ENCODE measurements at places on chromosomes 7 and 10.
A peak's percentile ranks its signal among the peaks of the same experiment; 100 is the strongest.

DNA sequence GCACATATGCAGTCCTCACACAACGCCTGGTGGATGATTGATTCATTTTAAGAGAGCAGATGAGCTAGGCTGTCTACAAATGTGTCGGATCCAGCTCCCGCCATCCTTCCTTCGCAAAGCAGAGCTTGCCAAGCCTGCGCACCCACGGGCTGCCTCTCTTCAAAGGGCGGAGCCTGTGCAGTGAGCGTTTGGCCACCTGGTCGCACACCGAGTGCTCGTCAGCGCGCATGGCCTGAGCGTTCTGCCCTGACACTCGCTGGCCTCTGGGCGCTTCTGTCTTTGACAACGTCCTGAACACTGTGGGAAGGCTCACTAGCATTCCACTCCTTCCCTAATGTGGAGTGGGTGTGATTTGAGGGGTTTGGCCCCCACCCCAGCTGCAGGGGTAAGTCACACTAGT lies 47.1 kb upstream of the TMEM72 start:
- peak; percentile 12 for DNase-seq

DNA sequence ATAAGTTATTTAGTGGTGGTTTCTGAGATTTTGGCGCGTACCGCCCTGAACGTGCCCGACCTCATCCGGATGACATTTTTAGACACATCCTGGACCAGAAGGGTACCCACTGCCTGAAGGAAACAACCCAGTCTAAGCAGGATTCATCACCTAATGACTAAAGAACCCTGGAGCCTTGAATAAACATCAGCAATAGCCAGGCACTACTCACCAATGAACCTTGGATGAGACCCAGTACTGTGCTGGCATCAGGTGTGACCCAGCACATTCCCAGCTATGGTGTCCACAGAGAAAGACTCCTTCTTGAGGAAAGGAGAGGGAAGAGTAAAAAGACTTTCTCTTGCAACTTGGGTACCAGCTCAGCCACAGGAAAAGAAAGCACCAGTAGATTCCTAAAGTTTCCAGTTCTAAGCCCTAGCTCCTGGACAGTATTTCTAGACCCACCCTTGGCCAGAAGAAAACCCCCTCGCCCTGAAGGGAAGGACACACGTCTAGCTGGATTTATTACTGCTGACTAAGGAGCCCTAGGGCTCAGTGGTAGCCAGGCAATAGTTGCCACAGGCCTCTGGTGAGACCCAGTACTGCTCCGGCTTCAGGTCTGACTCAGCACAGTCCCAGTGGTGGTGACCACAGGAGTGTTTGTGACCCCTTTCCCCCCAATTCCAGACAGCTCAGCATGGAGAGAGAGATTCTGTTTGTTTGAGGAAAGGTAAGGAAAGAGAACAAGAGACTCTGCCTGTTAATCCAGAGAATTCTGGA lies 32.5 kb downstream of the ZNF277 start:
- peak; percentile 39 for DNase-seq

DNA sequence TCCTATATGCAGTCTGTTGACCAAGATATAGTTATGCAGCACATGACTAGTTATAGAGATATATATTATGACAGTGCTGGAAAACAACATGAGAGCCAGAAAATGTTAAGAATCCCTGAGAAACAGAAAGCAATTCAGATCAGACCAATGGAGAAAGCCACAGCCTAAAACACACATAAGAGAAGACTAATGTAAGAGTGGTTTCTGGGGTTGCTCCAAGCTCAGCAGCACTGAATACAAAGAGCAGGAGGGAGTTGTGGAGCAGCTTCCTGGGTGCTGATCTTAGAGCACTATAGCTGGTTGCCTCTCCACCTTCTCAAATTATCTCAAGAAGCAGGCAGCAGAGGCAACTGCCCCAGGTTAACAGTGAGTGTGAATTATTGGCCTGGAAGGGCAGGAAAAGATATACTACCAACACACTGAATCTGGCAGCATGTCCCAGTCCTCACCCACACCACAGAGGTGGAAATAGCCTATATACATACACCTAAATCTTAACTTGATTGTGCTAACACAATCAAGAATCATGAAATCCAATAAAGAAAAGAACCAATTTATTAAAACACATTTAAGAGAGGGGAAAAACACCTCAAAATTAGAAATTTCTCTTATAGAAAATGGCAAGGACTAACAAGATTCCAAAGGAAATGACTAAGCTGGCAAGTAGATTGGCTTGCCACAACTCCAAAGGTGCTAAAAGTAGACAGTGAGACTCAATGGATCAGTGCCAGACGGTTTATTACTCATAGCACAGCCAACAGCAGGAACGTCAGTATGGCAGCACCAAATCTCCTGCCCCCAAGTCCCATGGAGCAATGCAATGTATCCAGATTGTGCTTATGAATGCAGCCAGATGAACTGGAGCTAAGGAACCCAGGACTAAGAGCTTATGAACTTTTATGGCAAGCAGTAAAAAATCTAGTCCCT lies 5.1 kb downstream of the PTTG1IP2 start:
- DNase-seq, result peak; percentile 97

- peak; percentile 95 for DNase-seq
Observed at GRCh38 chr7:151744656-151745638, 132.0 kb downstream of the PRKAG2 start.

DNA sequence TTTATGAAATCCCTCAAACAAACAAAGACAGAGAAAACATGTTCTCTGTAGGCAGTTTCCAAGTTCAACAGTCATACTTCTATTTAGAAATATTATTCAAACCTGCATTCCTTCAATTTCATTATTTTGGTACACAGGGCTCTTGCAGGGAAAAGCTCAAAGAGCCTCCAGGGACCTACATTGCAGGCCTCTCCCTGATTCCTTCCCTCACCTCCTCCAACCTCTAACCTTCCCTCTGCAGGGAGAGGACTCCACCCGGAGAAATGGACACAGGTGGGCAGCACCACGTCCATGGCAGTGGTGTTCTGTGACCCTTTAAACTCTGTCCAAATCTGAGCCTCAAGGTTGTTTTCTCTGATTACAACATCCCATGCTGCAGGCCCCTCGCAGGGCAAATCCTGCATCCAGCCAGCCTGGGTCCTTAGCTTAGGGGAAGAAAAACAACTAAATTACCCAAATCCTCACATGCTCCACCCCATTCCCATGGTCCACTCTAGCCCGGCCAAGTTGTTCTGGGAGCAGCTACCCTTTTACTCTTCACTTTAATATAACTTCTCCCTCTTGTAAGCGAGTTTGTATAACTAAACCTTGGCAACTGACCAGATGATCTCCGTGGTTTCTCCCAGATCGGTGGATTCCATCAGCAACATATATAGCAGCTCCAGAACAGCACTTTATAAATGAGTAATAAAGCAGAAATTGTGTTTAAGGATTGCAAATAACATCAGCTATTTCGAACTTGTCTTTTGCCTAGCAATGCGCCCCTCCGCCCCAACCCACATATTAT lies 129.8 kb downstream of the CUBN start:
- peak; percentile 82 for DNase-seq

GRCh38 chr7:119556436-119556835 lies 716.5 kb upstream of the KCND2 start:
- no peak for DNase-seq

- DNase-seq, result no peak
Observed at GRCh38 chr10:131641231-131641630, 259.6 kb upstream of the PPP2R2D start.

DNA sequence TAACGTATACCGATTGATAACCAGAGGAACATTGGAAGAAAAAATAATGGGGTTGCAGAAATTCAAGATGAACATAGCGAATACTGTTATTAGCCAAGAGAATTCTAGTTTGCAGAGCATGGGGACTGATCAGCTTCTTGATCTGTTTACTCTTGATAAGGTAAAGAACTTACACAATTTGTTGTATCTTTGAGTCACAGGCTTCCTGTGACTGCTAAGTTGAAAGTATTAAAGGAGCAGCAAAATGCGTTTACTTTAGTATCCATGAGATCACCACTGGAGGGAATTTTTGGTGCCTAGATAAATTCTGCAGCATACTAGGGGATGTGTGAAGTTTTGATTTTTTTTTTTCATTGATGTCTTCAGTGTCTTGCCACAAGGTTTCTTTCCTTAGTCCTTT lies 103.6 kb downstream of the BTAF1 start:
- DNase-seq, result no peak

GRCh38 chr10:47264797-47265281 lies 35.2 kb upstream of the GDF10 start:
- no peak for DNase-seq

DNA sequence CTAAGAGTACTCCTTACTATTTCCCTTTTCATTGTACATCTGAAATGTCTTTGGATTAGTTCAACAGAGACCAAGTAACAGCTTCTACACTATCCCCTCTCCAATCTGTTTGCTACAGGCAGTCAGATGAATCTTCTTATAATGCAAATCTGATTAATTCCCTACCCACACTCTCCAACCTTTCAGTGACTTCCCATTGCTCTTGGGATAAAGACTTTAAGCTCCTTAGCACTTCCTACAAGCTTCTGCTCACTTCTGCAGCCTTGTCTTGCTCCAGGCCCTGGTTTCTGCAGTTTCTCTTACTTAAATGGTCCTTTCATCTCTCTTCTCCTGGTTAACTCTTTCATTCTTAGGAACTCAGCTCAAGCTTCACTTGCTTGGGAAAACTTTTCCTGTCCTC lies 65.2 kb upstream of the FEZF1 start:
- no peak for DNase-seq

DNA sequence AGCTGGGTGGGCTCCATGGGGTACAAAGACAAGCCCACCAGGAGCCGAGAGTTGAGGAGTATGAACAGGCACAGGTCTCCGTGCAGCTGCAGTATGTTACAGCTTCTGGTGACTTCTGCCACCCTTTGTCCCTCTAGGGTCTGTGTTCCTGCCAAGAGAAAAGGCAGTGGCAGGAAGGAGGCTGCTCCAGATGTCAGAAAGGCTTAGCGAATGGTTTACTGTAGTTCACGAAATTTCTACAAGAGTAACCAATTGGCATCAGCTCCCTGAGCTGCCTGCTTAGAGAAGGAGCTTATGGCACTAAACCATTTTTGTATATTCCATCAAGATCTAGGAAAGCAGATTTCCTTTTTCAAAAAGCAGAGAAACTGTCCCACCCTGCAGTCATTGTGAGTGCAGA lies 48.2 kb upstream of the TMEM72 start:
- DNase-seq, result no peak

- no peak for DNase-seq
Observed at GRCh38 chr7:136600475-136600874, 268.0 kb upstream of the CHRM2 start.

DNA sequence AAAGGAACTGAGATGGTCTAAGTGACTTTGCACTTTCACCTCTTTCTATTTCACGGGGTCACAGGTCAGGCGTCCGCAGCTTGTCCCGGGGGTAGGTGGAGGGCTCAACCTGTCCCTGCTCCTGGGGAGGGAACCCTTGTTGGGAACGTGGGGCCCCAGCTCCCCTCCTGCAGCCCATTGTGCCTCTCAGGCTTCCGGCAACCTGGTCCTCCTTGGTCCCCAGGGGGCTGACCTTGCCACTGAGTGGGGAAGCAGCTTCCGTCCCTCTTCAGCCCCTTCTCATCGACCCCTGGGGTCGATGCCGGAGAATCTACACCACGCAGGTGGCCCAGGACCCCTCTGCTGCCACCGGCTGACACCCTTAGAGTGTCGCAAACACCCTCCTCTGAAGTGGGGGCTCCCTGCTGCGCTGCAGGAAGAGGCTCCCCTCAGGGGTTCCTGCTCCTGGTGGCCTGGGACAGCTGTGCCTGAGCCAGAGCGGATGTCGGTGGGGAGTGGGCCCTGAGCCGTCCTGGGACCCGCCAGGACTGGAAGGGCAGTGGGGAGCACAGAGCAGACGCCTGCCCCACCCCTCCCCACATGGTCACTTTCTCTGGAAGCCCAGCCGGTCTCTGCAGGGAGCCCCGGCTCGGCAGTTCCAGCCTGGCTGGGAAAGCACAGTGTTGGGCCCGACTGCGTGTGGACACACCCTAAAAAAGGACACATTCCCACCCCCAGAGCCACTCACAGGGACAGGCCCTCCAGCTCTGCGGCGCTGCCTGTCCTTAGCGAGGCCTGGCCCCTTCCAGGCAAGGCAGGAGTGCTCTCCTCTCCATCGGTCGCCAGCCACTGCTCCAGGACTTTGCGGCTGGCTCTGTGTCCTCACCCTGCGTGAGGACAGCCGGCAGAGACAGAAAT lies 357.5 kb upstream of the SHH start:
- no peak for DNase-seq

DNA sequence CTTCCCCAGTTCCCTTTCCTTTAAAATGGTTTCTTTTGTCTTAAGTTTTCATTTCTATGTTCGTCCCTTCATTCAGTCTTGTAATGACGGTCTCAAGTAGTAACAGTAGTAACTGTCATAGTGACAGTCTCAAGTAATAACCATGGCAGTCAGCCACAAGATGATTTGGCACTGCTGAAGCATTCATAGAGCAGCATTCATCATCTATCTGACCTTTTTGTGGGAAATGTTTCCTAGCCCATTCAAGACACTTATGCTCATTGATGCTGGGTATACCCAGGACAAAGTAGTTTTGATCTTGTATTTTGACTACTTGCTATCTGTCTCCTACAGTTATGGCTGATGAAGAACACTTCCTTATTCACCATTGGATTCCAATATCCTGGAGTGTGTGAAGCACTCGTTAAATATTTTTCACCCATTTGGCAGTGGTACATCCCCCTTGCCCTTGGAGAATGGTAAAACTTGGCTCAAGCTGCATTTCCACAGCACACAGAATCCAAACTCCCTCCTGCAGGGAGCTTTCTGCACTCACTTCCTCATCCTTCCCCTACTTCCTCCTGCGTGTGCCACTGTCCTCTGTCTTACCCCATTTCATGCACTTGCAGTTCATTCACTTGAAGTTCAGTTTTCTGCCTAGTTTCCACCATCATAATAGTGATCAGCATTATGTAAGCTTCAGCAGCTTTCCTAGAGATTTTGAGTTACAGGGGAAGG lies 19.0 kb downstream of the GIMAP4 start:
- no peak for DNase-seq

- DNase-seq, result no peak
Observed at GRCh38 chr7:2968616-2969397, 74.9 kb downstream of the CARD11 start.

DNA sequence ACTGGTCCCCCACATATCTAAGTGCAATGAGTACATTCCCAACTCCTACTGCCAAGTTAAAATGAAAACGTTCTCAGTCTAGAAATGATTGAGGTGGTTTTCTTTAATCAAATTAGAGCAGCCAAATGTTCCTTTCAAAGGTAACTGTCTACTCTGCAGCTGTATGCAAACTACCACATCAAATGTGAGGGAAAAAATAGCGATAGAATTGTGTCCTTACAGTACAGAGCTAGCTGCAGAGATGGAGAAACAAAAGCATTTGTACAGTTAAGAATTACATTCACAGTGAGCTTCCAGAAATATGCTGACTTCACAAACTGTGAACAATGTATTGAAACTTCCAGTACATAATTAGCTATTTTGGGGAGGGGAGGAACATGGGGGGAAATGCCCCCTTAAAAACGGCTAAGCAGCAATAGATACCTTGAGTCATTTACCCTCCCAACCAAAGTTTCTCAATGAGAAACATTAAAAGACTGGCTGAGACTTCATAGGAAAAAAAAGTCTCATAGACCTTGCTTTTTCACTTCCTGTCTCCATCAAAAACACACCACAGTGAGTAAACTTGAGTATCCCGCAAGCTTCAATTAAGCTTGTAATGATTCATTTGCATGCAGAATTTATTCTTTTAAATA lies 22.9 kb downstream of the CDK6 start:
- peak; percentile 72 for DNase-seq

GRCh38 chr10:21002091-21002878 lies 105.2 kb upstream of the NEBL start:
- peak; percentile 60 for DNase-seq
